Vagina (tissue), 2 donors: ENCODE measurements at places on chromosomes 11 and 22. TPM values are rescaled to one million over a fixed set of nuclear protein-coding genes. Genes with fewer than 3 reads are reported as not detected.

GRCh38 chr22:20026204-20026908 lies 5.4 kb downstream of the TANGO2 start:
- no peaks in the 10 kb centered on the region for H3K27me3 ChIP-seq
- no peak for DNase-seq
- peaks cover 15% of the 10 kb centered on the region for H3K4me1 ChIP-seq
- H3K36me3 ChIP-seq = no peaks in the 10 kb centered on the region
- H3K4me3 ChIP-seq = no peak overlapping the region

DNA sequence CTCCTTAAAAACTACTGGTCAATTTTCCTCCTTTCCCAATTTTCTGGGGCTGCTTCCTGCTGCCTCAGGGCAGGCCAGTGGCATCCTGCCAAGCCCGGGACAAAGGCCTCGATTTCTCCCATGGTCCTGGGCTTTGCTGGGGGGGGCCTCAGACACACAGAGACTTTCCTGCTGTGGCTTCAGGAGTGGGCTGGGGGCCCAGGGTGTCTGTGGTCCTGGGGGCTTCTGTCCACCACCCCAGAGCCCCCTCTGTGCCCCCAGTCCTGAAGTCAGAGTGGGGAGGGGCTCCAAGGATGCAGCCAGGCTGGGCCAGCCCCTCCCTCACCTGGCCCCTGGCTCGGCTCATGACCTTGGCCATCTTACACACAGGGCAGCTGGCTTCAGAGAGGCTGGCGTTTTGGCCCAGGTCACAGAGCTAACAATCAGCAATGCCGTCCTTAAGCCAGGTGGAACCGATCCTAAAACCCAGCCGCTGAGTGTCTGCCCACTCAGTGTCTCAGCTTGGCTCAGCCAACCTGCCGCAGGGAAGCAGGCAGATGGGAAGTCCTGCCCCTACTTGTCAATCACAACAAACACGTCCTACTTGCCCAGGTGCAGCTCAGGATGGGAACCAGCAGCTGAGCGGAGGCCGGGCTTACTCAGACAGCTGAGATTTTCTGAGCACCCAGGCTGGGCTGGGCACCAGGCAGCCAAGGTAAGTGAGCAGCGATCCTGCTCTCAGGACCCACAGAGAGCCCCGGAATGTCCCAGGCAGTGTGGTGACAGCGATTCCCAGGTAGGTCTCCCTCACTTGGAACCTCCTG lies 34.6 kb downstream of the OSBPL5 start:
- no peaks in the 10 kb centered on the region for H3K27me3 ChIP-seq
- DNase-seq = no peak
- H3K36me3 ChIP-seq = no peaks in the 10 kb centered on the region
- no peak overlapping the region for H3K4me3 ChIP-seq
- H3K4me1 ChIP-seq = peaks cover 49% of the 10 kb centered on the region
- peak overlapping the region; percentile 48 for H3K27ac ChIP-seq

CBLIF gene
- total RNA-seq = not detected

LMNTD2 gene
- total RNA-seq = 1.7 TPM

DNA sequence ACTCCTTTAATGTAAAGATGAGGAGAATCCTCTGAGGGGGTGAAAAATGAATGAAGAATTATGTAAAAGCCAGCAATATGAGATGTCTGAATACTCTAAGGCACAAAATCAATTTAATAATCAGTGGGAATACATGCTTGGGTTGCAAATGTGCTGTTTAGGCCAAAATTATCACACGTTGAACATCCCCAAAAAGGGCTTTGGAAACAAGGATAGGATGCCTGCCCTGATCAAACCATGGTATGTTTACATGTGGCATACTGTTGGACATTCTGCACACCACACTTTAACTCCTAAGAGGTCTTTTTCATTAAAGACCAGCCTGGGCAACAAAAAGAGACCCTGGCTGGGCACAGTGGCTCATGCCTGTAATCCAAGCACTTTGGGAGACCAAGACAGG lies 26.3 kb downstream of the F2 start:
- H3K36me3 ChIP-seq = peaks cover 81% of the 10 kb centered on the region
- no peaks in the 10 kb centered on the region for H3K4me1 ChIP-seq
- no peak for DNase-seq
- no peaks in the 10 kb centered on the region for H3K27me3 ChIP-seq
- H3K27ac ChIP-seq = no peak overlapping the region

- no peaks in the 10 kb centered on the region for H3K36me3 ChIP-seq
- H3K27me3 ChIP-seq = no peaks in the 10 kb centered on the region
- no peak overlapping the region for H3K4me3 ChIP-seq
Observed at GRCh38 chr11:520428-521176, 13.6 kb upstream of the RNH1 start.

IGSF22 gene
- not detected for total RNA-seq

GRCh38 chr22:20799449-20799848 lies 25.5 kb downstream of the SERPIND1 start:
- H3K4me3 ChIP-seq = no peak overlapping the region
- no peak for DNase-seq
- H3K27ac ChIP-seq = no peak overlapping the region
- H3K27me3 ChIP-seq = no peaks in the 10 kb centered on the region
- no peaks in the 10 kb centered on the region for H3K4me1 ChIP-seq

GRCh38 chr22:29251265-29251664 lies 16.5 kb downstream of the RHBDD3 start:
- H3K27me3 ChIP-seq = no peaks in the 10 kb centered on the region
- H3K27ac ChIP-seq = no peak overlapping the region
- no peaks in the 10 kb centered on the region for H3K36me3 ChIP-seq
- DNase-seq = no peak
- no peaks in the 10 kb centered on the region for H3K4me1 ChIP-seq
- no peak overlapping the region for H3K4me3 ChIP-seq
